CD4-positive, alpha-beta T cell treated with Interferon alpha-2 for 1 hour (primary cell): ENCODE measurements at places on chromosomes 12 and 14.

DNA sequence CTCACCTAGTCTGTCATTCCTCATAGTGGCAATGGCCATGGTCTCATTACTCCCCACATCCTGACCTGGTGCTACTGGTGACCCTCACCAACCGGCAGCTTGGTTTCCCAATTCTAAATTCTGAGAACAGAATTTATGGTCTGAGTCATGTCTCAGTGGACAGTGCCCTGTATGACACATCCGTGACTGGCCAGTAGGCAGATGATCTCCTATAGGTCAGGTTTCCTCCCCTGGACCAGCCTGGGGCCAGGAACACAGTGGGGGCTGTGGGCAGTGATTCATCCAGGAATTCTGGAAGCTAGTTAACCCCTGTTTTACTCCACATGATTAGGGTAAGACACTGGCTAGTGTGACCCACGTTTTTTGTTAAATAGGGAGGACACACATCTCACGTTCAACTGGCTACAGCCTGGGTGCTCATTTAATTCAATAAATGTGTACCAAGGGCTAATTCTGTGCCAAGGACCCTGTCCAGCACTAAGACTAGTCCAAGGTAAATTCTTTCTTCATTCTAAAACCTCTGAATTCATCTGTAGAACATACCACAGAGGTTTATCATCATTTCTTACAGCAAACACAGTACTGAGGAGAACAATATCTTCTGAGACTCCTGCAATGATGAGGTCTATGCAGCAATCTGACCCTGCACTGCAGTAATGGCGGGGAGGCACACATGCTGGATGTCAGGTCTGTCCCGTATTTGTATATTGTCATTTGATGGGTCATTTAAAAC is 249.6 kb upstream of the TBX3 start:
- no peak for DNase-seq

GRCh38 chr12:123943816-123944215 is 28.8 kb downstream of the CCDC92 start:
- no peak for DNase-seq

- DNase-seq: peak; percentile 83
Measured at GRCh38 chr12:121773011-121773777, 20.3 kb downstream of the RHOF start.

DNA sequence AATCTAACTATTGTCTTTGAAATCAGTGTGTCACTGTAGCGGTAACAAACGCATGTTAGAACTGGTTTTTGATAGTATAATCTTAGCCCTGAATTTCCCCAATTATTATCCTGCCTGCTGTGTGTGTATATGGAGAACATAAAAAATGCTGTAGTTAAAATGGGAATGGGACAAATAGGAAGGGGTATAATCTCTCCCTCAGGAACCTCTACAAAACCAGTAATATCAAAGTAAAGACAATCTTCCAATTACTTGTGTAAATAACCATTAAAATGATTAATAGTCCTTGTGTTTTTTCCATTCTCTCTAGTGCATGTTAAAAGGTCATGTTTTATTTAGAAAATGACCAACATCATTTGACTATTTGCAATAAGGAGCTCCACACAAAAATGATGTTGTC is 200.1 kb upstream of the TMTC1 start:
- DNase-seq: no peak

DNA sequence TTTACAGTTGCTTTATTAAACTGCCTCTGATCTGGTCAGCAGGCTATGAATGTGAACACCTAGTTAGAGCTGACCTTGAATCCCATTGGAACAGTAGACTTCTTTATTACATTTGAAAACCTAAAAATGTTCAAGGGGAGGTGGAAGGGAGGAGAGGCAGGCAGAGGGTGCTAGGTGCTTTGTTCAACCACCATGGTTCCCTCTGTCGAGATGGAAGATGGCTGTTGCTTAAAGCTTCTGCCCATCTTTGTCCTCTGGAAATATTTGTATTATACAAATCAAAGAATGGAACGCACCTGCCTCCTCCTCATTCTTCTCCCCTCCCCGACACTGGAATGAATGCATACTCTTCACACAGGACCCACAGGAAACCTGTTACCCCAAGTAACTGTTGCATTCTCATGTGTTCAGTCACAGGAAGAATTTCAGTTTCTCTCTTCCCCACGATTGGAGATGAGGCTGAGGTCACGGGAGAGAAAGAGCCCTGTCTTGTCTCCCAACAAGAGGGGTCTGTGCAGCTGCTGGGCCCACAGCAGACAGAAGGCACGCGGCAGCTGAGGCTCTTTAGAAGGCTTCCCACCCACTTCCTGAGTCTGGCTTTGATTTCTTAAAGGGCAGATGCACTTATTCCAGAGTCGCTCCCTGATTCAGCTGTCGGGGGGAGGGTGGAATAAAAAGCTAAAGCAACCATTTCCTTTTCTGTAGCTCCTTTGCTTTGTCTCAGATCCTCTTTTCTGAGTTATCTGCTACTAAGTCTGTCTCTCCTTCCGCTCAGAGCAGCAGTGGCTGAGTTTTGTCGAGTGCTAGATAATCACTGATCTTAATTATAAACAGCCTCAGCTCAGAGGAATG is 217.9 kb upstream of the BTG1 start:
- peak; percentile 58 for DNase-seq

DNA sequence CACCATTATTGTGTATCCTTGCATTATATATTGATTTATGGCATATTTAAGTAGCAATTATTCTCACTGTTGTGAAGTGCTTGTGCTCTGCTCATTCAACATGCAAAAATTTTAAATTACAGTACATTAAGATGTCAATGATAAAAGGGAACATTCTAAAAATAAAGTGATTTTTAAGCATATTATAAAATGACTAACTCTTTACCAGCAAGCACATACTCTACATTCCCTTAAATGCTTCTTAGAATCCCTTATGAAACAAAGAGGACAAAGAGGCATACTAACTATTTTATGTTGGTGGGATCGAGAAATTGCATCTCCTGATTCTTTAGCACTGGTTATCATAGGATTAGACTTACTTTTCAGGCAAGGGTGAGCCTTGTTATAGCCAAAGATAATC is 46.6 kb upstream of the ZDHHC17 start:
- no peak for DNase-seq

DNA sequence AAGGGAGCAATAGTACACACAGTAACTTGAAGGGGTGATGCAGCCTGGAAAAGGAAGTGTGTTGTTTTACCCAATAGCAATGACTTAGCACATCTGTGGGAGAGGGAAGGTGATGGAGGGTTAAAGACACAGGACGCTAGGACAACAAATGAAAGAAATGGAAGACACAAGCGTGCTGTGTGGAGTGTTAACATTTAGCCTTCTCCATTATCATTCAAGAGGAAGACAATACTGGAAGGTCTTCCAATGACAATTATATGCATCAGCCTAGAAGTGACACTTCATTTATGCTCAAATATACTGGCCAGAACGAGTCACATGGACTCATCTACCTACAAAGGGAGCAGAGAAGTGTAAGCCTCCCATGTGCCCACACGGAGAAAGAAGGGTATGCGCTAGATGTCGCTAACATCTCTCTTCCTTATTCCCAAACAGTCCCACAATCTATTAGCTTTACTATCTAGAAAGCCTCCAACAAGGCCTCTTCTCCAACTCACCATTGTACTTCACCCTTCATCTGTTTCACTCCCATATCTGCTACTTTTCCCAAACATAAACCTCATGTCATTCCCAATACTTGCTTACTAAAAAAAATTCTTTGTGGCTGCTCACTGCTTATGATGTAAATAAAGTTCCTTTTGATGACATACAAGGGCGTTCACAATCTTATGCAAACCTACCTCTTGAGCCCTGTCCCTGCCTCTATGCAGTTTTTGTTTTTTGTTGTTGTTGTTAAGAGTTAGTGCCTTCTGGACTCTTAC is 20.3 kb downstream of the PPM1H start:
- no peak for DNase-seq

DNA sequence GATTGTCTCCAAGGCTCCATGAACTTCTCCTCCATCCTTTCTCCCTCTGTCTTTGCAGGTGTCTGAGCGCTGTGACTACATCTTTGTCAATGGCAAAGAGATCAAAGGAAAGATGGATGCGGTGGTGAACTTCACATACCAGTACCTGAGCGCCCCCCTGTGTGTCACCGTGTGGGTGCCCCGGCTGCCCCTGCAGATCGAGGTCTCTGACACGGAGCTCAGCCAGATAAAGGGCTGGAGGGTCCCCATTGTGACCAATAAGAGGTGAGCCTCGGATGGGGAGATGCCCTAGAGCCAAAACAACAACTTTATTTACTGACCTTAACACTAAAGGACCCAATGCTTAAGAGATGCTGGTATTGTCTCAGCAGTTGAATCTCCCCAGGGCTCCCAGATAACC is 130.0 kb downstream of the SLC15A4 start:
- DNase-seq: no peak

- DNase-seq: no peak
Measured at GRCh38 chr12:56878010-56878339, 56.2 kb downstream of the SDR9C7 start.

DNA sequence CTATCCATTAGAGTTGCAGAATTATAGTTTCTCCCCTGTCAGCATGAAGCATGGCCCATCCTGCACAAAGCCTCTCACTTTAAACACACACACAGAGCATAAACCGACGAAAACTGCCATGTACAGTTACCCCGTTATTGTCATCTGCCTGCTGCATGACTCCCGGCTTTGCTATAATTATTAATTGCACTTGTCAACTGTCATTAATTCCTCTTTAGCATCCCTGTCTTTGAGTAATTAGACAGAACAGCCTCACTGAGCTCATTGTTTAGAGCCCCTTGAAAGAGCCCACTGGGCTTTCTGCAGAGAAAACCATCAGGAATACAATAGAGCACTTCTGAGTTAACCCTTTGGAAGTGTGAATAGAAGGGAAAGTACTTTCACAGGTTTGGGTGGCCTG is 307.2 kb upstream of the SOX5 start:
- DNase-seq: no peak

- DNase-seq: no peak
Measured at GRCh38 chr12:59650588-59651228, 54.9 kb downstream of the SLC16A7 start.

- no peak for DNase-seq
Measured at GRCh38 chr14:34220921-34221320, 241.1 kb downstream of the SPTSSA start.

DNA sequence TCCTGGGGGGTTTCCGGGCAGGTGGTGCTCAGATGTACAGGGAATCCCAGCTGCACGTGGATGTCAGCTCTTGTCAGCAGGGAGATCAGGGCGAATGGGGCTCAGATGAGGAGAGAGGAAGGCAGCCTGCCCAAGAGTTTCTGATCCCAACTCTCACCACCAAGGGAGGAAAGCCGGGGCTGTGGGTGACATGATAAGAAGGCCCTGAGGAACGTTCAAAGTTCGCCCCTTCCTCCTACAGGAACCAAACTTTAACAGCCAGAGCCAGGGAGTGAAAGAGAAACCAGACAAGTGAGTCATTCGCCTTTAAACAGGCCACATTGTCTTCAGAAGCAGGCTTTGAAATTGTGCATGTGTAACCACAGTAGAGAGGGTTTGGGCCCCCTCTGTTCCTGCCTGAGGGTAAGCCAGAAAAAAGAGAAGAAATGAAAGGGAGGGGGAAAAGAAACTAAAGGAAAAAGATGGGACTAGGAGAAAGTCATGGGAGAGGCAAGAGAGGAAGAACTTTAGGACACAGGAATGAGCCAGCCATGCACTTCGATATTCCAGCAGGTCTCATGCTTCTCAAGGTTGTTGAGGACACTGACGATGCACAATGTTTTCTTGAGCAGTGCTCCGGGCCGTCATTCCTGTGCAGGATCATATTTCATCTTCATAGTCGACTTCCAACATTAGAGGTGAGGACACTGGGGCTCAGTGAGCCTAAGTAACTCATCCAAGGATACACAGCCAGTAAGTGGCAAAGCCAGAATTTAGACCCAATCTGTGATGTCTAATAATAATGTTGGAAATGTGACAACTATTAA is 691.4 kb upstream of the TBX3 start:
- no peak for DNase-seq

- no peak for DNase-seq
Measured at GRCh38 chr12:122312926-122313325, 46.6 kb upstream of the VPS33A start.

GRCh38 chr12:115455268-115455681 is 771.3 kb upstream of the TBX3 start:
- DNase-seq: no peak

GRCh38 chr12:22684140-22685118 is 59.5 kb downstream of the ETNK1 start:
- DNase-seq: peak; percentile 37

DNA sequence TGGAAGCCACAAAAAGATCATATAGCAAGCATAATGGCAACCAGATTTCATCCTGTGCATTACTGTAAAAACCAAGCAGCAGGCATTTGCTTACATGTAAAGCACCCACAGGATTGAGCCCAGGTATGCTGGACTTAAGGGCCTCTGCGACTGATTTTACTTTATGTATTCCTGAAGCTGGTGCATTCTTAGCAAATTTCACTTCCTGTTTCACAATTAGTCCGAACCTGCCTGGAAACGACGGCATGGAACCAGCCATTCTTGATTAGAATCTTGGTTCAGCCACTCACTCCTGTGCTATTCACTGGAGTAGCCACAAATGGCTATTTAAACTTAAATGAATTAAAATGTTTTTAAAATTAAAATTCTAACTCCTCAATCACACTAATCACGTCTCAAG is 239.2 kb downstream of the NUAK1 start:
- DNase-seq: no peak

- DNase-seq: no peak
Measured at GRCh38 chr12:101044512-101045059, 165.5 kb downstream of the SLC5A8 start.

GRCh38 chr14:55979096-55979495 is 139.1 kb upstream of the PELI2 start:
- DNase-seq: no peak

DNA sequence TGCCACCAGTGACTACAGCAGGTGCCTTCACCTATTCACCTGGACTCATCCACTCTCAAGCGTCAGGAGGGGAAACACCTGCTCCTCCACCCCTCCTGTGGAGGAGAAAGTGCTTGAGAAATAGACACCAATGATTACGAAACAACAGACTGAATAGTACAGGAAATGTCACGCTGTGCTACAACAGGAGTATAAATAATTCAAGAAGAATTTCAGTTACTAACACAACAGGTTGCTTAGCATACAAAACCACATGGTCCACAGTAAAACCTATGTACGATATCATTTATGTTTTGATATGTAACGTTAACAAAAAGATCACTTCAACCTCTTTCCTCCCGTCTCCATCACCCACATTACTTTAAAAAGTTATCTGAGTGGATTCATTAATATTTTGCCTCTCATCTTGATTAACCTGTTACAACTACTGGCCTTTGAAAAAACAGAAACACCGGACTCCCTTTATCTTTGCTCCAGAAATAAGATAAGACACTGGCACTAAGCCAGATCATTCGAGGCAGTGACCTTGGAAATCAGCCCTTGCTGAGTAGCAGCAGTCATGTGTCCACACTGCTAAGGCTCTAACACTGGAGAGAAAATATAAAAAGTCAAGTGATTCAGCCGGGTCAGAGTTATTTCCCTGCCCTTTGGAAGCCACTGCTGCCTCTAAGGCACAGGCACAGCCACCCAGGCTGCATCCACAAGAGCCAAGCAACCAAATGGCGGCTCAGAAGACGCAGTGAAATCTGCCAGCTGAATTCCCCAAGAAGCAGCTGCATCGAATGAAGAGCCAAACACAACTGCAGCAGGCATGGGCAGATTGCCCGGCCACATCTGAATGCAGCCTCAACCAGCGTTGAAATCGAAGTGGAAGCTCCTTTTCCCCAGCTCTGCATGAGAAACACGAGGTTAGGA is 40.9 kb downstream of the NT5DC3 start:
- DNase-seq: no peak
